ENCODE measurements at places on chromosomes 6 and 20. TPM values are rescaled to one million over a fixed set of nuclear protein-coding genes. Genes with fewer than 3 reads are reported as not detected.

Gene DUSP22
- total RNA-seq = 8.2 TPM

Gene CST5
- total RNA-seq = not detected

Gene BAG2
- 19.2 TPM for total RNA-seq

Gene HLA-DPA1
- total RNA-seq = not detected

Gene VGLL2
- not detected for total RNA-seq

- DNase-seq = no peak
Observed at GRCh38 chr20:38143238-38143645, 21.8 kb downstream of the TGM2 start.

- no peak for DNase-seq
Observed at GRCh38 chr20:19691125-19691524, 66.9 kb upstream of the RIN2 start.

DNA sequence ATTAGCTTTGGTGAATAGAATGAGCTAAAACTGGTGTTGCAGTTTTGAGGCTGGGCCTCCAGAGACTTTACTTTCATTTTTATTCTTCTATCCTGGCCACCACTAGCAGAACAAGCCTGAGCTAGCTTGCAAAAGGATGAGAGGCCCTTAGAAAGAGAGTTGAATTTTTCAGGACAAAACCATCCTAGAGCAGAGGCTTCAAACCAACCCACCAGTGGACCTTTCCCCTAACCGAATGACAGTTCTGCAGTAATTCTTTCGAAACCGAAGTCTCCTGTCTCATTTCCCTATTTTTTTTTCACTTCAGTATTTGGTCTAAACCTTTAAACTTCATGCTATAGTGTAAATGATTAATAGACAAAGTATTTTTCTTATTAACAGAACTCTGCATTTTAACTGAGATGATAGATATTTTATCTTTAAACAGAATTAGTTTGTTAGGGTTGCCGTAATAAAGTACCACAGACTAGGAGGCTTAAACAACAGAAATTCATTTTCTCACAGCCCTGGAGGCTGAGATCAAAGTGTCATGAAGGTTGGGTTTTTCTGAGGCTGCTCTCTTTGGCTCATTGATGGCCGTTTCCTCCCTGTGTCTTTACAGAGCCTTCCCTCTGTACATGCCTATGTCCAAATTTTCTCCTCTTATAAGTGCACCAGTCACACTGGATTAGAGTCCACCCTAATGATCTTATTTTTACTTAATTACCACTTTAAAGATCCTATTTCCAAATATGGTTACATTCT, 80.6 kb upstream of the PAK5 start:
- no peak for DNase-seq

DNA sequence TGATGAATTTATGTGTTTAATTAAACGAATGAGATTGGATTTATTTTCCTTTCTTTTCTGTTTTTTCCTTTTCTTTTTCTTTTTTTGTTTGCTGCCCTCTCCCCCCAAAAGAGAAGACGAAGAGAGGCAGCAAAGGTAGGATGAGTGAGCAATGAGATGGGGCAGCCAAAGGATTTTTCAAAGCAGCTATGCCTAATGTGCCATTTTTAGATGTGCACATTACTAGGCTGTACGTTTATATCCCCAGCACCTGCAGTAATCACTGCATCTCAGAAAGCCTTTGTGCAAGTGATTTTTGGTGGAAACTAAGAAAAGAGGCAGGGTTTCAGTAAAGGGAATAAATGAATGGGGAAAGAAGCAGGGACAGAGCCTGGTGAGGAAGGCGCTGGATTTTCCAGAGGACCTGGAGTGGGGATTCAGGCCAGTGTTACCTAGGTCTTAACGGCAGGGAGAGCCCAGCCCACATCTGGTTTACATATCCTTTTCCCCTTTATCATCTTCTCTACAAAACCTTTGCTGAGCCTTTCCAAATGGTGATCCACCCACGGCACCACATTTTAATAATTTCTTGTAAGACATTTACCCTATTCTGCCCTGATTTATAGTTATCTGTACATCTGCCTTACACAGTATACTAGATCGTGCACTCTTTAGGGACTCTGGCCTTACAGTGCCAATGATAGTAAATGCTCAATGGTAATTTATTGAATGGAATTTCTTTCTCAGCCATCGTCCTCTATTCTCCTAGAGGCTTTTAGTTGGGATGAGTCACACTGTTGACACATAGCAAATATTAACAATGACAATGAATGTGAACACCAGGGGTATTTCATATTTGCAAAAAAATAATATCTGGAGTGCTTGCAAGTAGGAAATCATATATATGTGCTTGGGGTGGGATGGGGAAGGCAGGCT, 38.3 kb upstream of the ATXN1 start:
- DNase-seq = peak; percentile 49

GRCh38 chr20:31758521-31758920, 19.4 kb downstream of the TPX2 start:
- peak; percentile 35 for DNase-seq

DNA sequence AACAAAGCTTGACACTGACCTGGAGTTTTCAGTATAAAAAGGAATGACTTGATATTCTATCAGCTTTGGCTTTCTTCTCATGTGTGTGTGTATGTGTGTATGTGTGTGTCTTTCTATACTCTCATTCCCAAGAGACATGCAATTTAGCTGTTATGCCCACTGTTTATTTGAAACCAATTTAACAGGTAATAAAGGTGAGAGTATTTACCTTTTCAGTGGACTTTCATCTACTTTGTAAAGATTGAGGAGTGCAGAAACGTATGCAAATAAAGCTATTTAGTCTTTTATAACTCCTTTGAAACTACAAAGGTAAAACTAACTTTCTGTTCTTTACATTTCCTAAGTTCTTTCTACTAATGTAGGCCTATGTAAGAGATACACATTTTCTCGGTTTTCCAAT, 103.5 kb upstream of the HS3ST5 start:
- no peak for DNase-seq

DNA sequence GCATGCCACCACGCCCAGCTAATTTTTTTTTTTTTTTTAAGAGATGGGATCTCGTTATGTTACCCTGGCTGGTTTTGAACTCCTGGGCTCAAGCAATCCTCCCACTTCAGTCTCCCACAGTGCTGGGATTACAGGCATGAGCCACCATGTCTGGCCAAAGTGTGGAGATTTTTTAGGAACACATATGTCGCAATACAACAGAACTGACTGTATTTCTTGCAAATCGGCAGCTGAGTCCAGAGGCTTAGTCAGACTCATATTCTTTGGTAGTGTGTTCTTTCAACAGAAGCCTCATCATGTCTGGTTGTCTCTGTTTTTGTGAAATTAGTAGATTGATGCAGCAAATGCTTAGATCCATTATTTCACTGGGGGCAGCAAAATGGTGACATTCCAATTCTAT, 23.9 kb upstream of the CD164 start:
- peak; percentile 63 for DNase-seq

DNA sequence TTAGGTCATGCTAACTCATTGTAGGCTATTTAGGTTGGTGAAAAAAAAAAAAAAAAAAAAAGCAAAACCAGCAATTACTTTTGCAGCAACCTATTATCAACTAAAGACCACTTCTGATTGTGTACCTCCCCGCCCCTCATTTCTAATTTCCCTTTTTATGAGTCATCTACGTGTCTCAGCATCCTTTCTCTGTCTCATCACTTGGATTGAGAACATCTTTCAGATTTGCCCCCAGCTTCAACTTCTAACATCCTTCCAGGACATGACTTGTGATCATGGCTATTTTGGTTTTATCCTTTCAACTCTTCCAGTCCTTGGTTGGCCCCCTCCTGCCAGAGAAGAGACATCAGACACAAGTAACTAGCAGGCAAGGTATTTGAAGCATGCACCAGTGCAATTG, 156.7 kb upstream of the CCN2 start:
- peak; percentile 11 for DNase-seq

- peak; percentile 49 for DNase-seq
Observed at GRCh38 chr20:8777911-8778310, 291.0 kb upstream of the PLCB4 start.

GRCh38 chr6:136964398-136964797, 42.3 kb downstream of the SLC35D3 start:
- DNase-seq = no peak

GRCh38 chr6:30683183-30683979, 3.1 kb downstream of the PPP1R18 start:
- no peak for DNase-seq

GRCh38 chr6:151870375-151870774, 62.9 kb downstream of the ESR1 start:
- DNase-seq = no peak

DNA sequence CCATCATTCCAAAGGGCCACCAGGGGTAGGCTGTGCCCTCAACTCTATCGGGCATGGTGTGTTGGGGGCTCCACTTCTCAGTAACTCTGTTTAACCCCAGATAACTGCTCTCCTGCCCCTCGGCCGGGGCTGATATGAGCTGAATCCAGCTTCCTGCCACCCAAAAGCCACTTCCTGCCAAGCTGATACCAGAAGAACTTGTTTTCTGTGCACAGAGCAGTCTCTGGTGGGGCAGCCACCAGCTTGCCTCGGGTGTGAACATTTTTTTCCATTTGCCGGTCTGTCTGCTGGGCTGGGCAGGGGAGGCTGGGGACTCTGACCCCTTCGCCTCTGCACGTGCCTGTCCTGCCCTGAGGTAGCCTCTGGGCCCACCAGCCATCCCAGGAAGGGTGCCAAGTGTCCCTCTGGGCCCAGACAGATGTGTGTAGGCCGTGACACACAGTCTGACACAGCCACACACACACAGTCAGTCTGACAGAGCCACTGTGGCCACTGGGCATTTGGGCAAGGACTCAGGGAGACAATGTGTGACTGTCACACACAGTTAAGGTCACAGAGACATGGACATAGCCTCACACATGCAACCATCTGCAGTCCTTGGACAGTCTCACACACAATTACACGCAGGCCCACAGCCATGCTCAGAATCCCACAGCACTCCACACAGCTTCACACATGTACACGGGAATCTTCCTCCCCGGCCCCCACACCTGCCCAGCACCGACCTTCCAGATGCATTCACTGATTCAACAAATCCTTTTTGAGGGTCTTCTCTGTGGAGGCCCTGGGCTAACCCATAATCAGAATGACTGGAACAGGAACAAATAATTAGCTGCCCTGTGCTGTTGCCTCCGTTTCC, 45.1 kb downstream of the NOL4L start:
- no peak for DNase-seq

GRCh38 chr6:33904050-33904746, 100.4 kb upstream of the MLN start:
- no peak for DNase-seq

- DNase-seq = peak; percentile 15
Observed at GRCh38 chr6:157017861-157018260, 240.7 kb downstream of the ARID1B start.

GRCh38 chr6:35573495-35574110, 60.9 kb upstream of the TULP1 start:
- peak; percentile 4 for DNase-seq

DNA sequence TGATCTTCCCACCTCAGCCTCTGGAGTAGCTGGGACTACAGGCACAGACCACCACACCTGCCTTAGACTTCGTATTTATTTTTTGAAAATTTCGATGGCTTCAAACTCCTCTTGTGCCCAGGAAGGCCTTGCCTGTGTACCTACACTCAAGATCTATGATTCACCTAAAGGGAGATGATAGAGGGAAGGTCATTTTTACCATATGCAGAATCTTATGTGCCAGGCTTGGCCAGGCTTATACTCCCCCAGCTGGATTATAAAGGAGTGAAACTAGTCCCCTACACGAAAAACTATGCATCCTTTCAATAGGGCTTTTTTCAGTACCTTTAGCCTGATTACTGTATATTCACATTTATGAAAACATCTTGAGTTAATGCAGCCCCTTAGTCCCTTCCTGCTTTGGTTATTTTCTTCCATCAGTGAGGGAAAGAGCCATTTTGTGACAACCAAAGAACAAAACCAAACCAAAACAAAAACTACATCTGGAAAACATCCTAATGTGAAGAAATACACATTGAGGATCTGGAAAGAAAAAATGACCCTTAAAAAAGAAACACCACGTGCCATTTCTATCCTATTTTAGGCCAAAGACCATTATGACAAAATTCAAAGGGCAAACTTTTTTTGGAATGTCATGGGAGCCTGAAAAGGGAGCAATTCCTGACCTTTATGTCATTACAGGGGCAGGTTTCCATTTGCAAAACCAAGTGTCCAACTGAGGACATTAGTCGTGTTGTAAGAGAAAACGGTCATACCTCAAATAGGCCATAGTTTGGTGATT, 34.7 kb downstream of the RIPOR2 start:
- no peak for DNase-seq

DNA sequence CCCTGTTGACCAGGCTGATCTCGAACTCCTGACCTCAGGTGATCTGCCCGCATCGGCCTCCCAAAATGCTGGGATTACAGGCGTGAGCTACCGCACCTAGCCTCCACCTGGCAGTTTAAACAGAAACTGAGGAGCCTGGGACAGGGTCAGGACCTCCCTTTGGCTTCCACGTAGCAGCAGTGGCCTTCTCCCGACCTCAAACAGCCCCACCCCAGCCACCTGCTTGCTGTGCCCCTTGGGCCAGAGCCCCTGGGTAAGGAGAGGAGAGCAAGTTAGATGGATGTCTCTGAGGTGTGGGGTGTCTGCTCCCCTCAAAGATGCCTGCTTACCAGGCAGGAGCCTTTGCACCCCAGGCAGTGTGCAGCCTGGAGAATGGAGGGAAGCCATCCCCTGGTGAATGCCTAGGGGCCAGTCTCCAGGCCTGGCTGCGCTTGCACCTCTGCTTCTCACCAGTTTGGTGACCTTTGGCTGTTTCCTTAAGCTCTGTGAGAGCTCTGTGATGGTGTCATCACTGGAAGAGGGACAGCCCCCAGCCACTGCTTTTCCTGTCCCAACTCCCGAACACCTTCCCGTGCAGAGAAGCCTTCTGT, 42.1 kb upstream of the MDFI start:
- no peak for DNase-seq
